Adipocyte (in vitro differentiated cells): ENCODE measurements at places on chromosomes 7 and 10.

GRCh38 chr10:93876381-93876780 is 17.4 kb upstream of the SLC35G1 start:
- peak; percentile 11 for DNase-seq

- DNase-seq: no peak
Observed at GRCh38 chr7:116584721-116585120, 59.9 kb downstream of the CAV1 start.

- DNase-seq: peak; percentile 50
Observed at GRCh38 chr7:121267612-121268011, 61.2 kb upstream of the WNT16 start.

- DNase-seq: peak; percentile 87
Observed at GRCh38 chr7:107594961-107595737, 15.1 kb downstream of the BCAP29 start.

GRCh38 chr10:4108693-4109092 is 323.7 kb upstream of the KLF6 start:
- DNase-seq: no peak

DNA sequence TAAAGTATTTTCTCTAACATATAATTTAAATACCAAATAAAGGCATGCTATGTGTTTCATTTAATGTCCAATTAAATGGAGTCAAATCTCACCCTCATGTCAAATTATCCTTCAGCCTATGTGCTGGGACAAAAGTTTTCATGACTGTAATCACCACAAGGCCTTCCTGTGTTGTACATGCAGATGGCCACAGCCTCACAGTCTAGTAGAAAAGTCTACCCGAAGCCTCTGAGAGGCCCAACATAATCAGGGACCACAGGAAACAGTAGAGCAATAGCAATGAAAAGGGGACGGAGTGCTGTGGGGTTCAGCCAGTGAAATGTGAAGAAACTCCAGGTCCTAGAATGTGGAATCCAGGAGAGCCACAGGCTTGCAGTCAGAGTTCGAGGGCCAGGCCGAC is 140.2 kb upstream of the KLF6 start:
- no peak for DNase-seq

GRCh38 chr10:43461950-43462349 is 25.0 kb downstream of the ZNF487 start:
- peak; percentile 96 for DNase-seq

DNA sequence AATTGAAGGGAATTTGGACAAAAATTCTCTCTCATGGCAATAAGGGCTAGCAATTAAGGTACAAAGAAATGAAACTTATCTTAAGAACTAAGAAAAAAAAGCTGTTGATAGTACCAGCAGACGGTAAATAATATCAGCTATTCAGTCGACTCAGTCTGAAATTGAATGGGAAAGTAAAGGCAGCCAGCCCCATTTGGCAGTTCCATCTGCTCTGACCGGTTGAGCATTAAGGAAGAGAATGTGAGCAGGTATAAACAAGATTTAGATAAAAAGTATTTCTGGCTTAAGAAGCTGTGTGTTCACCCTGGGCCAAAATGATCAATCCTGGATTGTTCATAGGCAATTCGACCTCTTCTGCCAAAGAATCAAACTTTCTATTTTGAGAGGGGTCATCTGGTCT is 154.6 kb upstream of the NPVF start:
- no peak for DNase-seq

DNA sequence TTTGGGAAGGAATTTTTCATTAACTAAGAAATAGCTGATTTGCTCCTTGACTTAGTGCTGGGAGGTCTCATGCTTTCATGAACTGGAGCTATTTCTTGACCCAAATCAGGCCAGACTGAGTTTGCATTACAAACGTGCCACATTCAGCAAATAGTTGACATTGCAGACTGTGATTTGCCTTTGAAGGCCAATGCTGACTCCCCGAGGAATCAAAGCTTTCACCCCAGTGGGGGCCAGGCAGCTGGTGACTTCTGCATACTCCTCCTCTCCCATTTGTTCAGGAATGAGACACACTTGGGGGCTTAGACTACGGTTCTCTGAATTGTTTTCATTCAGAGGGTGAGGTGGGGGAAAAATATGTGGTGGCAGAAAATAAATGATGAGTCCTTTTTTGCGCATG is 111.0 kb upstream of the JAZF1 start:
- no peak for DNase-seq

- DNase-seq: no peak
Observed at GRCh38 chr10:10307551-10307950, 710.1 kb upstream of the CELF2 start.

DNA sequence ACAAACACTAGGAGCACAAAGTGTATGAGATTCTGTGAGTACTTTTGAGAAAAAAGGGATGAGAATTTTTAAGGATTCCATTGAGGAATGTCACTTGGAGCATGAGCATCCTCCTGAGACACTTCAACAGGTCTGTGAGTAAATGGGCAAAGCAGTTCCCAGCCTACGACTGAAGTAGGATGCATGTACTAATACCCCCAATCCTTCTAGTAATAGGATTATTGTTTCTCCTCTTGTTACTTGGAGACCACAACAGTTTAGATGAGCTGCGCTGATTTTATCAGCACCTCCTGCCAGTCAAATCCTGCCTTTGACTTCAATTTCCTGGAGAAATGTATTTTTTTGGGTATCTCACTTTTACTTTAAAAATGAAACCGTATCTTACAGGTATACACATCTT is 820 bp downstream of the BBS9 start:
- peak; percentile 36 for DNase-seq

DNA sequence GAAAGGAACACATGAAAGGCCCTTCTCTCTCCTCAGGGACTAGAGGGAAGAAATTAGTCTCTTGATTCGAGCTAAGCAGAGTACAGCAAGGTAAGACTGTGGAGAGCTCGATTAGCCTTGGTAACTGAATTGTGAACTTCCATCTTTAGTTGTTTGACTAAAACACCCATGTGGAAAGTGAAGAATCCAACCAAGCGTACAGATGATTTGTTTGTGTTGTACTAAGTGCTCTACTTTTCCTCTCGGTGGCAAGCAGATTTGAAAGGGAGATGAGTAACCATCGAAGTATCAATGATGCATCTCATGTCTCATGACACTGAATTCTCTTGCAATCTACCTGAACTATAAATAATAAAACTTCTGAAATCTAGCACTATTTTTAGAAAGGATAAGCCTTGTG is 80.7 kb downstream of the FZD1 start:
- no peak for DNase-seq

GRCh38 chr10:127148066-127148932 is 48.1 kb downstream of the INSYN2A start:
- peak; percentile 85 for DNase-seq

- peak; percentile 55 for DNase-seq
Observed at GRCh38 chr7:70586822-70587221, 545.1 kb upstream of the GALNT17 start.
